ENCODE measurements at places on chromosomes 16 and 17. TPM values are rescaled to one million over a fixed set of nuclear protein-coding genes. Genes with fewer than 3 reads are reported as not detected.

DNA sequence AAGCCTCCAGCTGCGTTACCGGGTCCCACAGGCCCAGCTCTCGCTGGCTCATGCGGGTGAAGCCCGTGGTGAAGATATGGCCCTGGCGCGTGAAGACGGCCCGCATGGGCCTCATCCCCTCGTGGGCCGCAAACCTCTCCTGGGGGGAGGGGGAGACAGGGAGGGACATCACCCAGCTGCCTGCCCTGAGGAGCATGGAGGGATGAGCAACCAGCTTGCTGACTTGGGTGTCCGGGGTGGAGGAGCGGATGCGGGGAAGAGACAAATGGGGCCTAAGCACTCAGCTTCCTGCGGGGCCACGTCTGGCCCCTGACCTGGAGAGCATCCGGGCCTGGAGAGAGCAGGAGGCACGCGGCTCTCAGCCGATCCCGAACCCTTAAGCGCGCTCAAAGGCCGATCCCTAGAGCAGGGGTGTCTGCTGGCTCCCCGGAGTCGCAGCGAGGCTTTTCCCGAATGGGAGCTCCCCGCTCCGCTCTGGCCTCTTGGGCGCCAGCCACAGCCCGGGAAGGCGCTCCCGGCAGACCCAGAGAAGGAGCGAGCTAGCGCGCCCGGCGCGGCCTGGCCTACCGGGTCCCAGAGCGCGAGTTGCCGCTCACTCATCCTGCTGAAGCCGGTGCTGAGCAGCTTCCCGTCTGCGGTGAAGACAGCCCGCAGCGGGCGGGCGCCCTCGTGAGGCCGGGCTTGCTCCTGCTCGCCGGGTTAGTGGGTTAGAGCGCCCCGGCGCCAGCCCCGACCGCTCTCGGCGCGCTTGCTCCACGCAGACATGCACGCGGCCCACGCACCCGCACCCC, 5.0 kb downstream of the CORO6 start:
- H3K36me3 ChIP-seq: no peaks in the 10 kb centered on the region
- H3K27me3 ChIP-seq: no peaks in the 10 kb centered on the region
- DNase-seq: no peak

DNA sequence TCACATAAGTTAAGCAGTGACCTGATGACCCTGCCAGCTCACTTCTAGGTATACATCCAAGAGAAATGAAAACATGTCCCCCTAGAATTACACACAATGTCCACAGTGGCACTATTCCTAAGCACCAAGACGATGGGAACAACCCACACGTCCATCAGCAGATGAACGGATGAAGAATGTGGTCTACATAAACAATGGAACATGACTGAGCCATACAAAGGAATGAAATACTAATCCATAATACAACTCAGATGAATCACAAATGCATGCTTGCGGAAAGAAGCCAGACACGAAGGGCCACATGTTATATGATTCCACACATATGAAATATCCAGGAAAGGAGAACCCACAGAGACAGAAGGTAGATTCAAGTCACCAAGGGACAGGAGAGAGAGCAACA, 17.4 kb downstream of the USP22 start:
- no peak overlapping the region for H3K27ac ChIP-seq
- no peak for DNase-seq
- H3K36me3 ChIP-seq: peaks cover 25% of the 10 kb centered on the region
- H3K4me1 ChIP-seq: no peaks in the 10 kb centered on the region
- no peaks in the 10 kb centered on the region for H3K27me3 ChIP-seq
- no peak overlapping the region for H3K4me3 ChIP-seq

- no peak for DNase-seq
- no peaks in the 10 kb centered on the region for H3K4me1 ChIP-seq
- H3K4me3 ChIP-seq: no peak overlapping the region
- H3K27ac ChIP-seq: no peak overlapping the region
- H3K27me3 ChIP-seq: no peaks in the 10 kb centered on the region
Observed at GRCh38 chr17:78108726-78109488, 19.6 kb downstream of the TMC6 start.

- H3K4me3 ChIP-seq: no peak overlapping the region
- DNase-seq: no peak
Observed at GRCh38 chr16:17396762-17397498, 73.8 kb downstream of the XYLT1 start.

GRCh38 chr17:66449418-66449977, 147.1 kb downstream of the PRKCA start:
- H3K4me1 ChIP-seq: no peaks in the 10 kb centered on the region
- H3K36me3 ChIP-seq: no peaks in the 10 kb centered on the region
- H3K4me3 ChIP-seq: no peak overlapping the region
- H3K27me3 ChIP-seq: no peaks in the 10 kb centered on the region
- DNase-seq: no peak
- H3K27ac ChIP-seq: no peak overlapping the region

DNA sequence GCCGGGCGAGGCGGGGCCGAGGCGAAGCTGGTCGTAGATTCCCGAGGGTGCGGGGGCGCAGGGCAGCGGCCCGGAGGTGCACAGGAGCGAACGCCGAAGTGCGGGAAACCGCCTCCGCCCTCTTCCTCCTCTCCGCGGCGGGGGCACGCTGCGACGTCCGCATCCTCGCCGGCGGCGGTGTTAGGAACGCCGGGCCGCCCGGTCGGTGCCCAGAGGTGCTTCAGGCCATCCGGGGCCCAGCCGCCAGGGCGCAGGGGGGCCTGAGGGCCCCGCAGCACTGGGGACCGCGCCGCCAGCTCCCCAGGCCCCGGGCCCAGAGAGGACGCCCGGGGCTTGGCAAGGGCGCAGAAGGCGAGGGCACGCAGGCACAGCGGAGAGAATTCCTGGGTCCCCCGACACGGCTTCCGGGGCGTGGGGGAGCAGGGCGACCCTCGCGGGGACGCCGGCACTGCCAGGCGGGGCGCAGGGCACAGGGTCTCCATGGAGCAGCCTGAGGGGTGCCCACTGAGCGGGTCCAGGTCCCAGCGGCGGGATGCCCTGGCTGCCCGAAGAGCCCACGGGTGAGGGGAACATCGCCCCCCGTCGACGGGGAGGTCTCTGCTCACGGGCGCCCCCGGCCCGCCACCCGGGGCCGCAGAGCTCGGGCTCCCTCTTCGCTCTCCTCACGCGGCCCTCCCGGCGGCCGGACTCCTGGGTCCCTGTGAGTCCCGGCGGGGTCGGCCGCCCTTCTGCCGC, 576 bp downstream of the EPOP start:
- peak overlapping the region; percentile 95 for H3K4me3 ChIP-seq
- DNase-seq: no peak
- H3K4me1 ChIP-seq: peaks cover 23% of the 10 kb centered on the region
- H3K27ac ChIP-seq: no peak overlapping the region

- peaks cover 23% of the 10 kb centered on the region for H3K4me1 ChIP-seq
- no peaks in the 10 kb centered on the region for H3K36me3 ChIP-seq
- peak overlapping the region; percentile 95 for H3K4me3 ChIP-seq
- no peaks in the 10 kb centered on the region for H3K27me3 ChIP-seq
Observed at GRCh38 chr17:38673707-38674013, 1.1 kb downstream of the EPOP start.

- H3K27me3 ChIP-seq: no peaks in the 10 kb centered on the region
- peak; percentile 46 for DNase-seq
- H3K27ac ChIP-seq: no peak overlapping the region
- H3K4me3 ChIP-seq: peak overlapping the region; percentile 60
- no peaks in the 10 kb centered on the region for H3K36me3 ChIP-seq
- H3K4me1 ChIP-seq: peaks cover 14% of the 10 kb centered on the region
Observed at GRCh38 chr16:68083861-68084503, 1.2 kb upstream of the NFATC3 start.

Gene DLX3
- total RNA-seq: 1.2 TPM

Gene VAC14
- 44.5 TPM for total RNA-seq

Gene SLFN5
- total RNA-seq: 16.1 TPM

Gene CDC42EP4
- 48.4 TPM for total RNA-seq

All from PC-9 (cell line).